ENCODE measurements at places on chromosomes 6 and 20. TPM values are rescaled to one million over a fixed set of nuclear protein-coding genes. Genes with fewer than 3 reads are reported as not detected.

Gene PDE10A
- 20.9 TPM for total RNA-seq

Gene MYLK2
- 0.83 TPM for total RNA-seq

Gene ECI2
- total RNA-seq: 57.4 TPM

- H3K4me3 ChIP-seq: no peak overlapping the region
- H3K27me3 ChIP-seq: no peaks in the 10 kb centered on the region
- peaks cover 6% of the 10 kb centered on the region for H3K4me1 ChIP-seq
- H3K27ac ChIP-seq: no peak overlapping the region
- DNase-seq: peak; percentile 66
- H3K36me3 ChIP-seq: peaks cover 14% of the 10 kb centered on the region
Measured at GRCh38 chr6:167005350-167006159, 6.4 kb downstream of the CEP43 start.

DNA sequence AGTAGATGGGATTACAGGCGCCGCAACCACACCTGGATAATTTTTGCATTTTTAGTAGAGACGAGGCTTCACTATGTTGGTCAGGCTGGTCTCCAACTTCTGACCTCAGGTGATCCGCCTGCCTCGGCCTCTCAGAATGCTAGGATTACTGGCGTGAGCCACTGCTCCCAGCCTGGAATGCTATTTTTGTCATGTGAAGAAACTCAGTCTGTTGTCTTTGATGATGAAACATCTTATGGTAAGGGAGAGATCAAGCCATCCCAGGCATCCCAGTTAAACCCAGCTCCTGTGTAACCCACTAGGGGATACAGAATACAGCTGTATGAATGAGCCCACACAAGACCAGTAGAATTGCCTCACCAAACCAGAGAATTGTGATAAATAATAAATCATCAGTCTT is 83.6 kb upstream of the RBM24 start:
- no peak overlapping the region for H3K27ac ChIP-seq
- H3K4me3 ChIP-seq: no peak overlapping the region
- no peaks in the 10 kb centered on the region for H3K36me3 ChIP-seq
- DNase-seq: no peak
- no peaks in the 10 kb centered on the region for H3K27me3 ChIP-seq

- H3K27me3 ChIP-seq: no peaks in the 10 kb centered on the region
- DNase-seq: no peak
- H3K4me3 ChIP-seq: no peak overlapping the region
- H3K36me3 ChIP-seq: peaks cover 51% of the 10 kb centered on the region
Measured at GRCh38 chr6:160049346-160049745, 72.3 kb upstream of the SLC22A1 start.

GRCh38 chr6:63305277-63305676 is 14.5 kb downstream of the LGSN start:
- no peak overlapping the region for H3K27ac ChIP-seq
- H3K36me3 ChIP-seq: no peaks in the 10 kb centered on the region
- no peaks in the 10 kb centered on the region for H3K4me1 ChIP-seq
- H3K27me3 ChIP-seq: no peaks in the 10 kb centered on the region
- no peak for DNase-seq

DNA sequence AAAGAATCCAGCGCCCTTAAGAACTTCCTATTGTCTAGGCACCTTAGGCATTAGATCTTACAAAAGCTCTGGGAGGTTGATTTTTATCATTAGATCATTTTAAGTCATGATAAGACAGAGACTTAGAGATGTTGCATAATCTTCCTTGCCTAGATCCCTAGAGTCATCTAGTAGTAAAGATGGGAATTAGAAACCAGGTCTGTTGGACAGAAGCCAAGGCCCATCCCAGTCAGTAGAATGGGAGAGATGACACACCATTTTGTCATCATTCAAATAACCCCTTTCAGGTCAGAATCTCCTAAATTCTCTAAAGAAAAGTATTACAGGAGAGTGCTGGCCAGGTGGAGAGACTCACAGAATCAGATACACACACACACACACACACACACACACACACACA is 579.1 kb downstream of the BMP2 start:
- DNase-seq: no peak
- H3K27me3 ChIP-seq: no peaks in the 10 kb centered on the region
- no peak overlapping the region for H3K27ac ChIP-seq
- no peaks in the 10 kb centered on the region for H3K36me3 ChIP-seq

- H3K4me3 ChIP-seq: no peak overlapping the region
- H3K36me3 ChIP-seq: no peaks in the 10 kb centered on the region
- H3K4me1 ChIP-seq: no peaks in the 10 kb centered on the region
Measured at GRCh38 chr6:2416128-2416712, 170.8 kb upstream of the GMDS start.
